H54 (cell line): ENCODE measurements at places on chromosomes 6 and 20.
A peak's percentile ranks its signal among the peaks of the same experiment; 100 is the strongest.

DNA sequence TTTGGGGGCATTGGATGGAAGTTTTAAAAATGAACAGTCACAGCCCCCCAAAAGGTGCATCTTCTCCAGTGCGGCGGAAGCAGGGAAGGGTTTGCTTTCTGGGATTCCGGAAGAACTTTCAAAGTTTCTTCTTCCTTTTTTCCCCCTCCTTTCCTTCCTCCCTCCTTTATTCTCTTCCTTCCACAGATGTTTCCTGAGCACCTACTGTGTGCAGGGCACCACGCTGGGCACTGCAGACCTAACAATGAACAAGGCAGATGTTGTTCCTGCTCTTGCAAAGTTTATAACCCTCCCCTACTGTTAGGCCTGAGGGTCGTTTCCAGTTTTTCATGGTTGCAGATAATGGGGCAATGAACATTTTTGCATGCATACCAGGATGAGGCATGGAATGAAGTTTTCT is 58.1 kb downstream of the CHMP4B start:
- no peak for DNase-seq

DNA sequence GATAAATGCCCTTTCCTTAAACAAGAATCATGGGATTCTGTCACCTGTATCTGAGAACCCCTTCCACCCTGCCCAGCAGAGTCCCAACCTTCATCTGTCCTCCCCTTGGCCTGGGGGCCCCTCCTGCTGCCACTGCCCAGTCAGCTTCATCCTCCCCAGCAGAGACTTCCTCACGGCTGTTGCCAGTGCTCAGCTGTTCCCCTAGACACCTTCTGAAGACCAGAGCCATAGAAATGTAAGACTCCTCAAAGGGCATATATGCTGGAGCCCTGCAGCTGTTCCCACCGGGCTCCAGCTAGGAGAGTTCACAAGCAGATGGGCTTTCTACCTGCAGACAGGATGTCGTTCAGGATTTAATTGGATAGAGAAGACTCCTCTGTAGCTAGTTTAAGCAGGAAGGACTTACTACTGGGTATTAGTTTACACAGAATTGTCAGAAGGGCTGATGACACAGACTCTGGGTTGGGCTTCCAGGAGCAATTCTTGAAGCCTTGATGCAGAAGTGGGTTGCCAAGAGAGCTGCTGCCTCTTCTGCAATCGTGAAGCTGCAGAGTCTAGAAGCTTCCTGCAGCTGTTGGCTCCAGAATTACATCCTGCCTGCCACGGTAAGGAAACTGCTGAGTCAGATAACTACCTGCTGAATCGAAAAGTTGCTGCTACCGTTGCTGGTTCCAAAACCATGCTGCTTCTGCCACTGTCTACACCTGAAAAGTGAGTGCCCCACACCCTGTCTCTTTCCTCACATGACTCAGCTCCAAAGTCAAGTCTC is 57.1 kb upstream of the MLN start:
- no peak for DNase-seq

GRCh38 chr20:31547017-31547675 is 32.9 kb downstream of the HM13 start:
- no peak for DNase-seq

GRCh38 chr20:50493881-50494253 is 16.3 kb upstream of the PTPN1 start:
- DNase-seq: no peak

GRCh38 chr6:136528477-136528876 is 21.7 kb downstream of the MAP7 start:
- no peak for DNase-seq

GRCh38 chr6:126152372-126152745 is 166.0 kb downstream of the TRMT11 start:
- DNase-seq: no peak

DNA sequence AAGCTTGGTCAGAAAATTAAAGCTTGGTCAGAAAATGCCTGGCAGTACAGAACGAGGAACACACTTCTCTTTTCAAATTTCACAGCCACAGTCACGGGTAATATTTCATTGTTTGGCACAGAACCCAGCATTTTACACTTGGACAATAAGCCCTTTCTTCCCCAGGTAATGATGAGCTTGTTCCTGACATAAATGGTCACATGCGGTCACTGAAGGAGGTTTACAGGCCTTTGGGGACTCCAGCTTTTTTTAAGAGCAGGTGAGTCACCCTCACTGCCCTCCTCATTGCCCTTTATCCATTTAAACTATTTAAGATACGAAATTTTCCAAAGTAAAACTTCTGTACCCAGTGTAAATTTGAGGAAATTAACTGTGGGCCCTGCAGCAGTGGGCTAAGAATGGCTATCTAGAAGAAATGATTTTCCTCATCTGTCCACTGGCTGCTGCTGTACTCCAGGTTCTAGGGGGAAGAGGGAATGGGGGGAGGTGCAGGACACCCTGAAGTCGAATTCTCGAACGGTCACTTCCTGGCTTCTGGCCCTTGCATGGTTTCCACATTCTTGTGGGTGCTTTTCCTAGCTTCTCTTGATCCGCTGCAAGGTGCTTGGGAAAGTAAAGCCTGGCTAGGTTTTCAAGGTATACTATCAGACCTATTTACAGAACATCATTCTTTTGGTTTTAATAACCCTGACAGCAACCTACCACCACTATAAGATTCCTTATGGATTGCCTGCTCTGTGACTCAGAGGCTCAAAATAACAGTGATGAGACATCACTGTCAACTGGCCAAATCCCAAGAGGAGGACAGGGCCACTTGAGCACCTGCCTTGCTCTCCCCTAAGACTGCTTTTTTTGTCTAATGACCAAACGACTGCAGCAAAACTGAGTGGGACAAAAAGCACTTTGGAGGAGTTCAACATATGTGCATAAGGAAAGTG is 75.8 kb downstream of the PREP start:
- DNase-seq: peak; percentile 40

DNA sequence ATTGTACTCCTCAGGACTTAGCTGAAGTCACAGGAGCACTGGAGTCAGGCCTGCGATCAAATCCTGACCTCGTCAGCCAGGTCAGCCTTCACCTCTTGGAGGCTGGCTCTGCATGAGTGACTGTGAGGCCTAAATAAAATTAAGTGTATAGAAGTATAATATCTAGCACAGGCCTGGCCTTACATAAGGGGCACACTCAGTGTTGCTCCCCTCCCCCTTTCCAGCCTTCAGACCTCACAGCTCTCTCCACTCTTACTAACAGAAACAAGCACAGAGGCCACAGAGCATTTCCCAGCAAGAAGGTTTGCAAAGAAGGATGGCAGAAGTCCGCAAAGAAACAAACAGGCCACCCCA is 84.8 kb downstream of the TRERF1 start:
- DNase-seq: no peak

DNA sequence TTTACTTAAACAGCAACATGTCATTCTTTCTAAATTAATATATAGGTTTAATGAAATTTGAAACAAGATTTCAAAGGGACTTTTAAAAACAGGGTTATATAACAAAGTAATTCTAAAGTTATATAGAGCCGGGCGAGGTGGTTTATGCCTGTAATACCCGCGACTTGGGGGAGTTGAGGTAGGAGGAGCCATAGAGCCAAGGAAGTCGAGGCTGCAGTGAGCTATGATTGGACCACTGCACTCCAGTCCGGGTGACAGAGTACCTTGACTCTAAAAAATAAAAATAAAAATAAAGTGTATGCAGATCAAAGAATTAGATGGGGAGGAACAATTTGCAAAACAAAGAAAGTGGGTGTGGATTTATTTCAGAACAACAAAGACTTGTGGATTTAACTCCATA is 151.1 kb upstream of the GLP1R start:
- DNase-seq: no peak

DNA sequence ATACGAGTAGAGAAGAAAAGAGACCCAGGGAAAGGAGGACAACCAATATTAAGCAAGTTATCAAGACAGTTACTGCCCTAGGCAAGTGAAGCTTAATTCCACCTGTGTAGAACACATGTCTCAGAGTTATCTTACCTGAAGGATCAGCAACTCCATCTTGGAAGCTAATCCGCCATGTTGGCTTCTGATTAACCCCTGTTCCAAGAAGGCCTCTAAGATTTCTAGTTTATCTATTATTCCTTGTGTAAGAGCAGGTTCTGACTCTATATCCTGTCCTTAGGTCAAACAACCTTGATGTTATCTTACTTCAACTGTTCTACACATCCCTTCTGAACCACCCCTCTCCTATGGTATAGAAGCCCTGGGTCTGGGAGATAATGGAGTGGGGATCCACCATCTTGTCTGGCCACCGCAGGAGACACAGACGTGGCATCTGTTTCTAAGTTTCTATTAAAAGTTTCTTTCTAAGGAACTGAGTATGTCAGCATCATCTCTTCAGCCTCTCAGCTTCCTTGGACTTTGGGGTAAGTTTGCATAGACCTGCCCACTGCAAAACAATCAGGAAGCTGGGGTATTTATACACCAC is 27.7 kb upstream of the PTPN1 start:
- DNase-seq: no peak

DNA sequence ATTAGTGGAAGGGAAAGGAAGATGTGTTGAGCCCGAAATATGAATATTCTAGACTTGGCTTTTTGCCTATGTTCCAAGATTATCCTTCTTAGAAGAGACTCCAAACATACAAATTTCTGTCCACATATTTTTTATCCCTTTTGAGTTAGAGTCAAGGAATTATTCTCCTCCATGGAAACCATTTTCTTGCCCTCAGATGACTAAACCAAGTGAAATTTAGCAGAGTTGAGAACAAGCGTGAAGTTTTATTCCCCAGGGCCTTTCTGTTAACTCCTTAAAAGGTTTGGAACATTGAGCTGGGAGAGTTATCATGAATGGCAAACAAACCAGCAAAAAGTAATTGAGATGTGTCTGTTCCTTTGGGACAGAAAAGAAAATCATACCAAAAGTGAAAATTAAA is 286.1 kb upstream of the PLCB4 start:
- no peak for DNase-seq

DNA sequence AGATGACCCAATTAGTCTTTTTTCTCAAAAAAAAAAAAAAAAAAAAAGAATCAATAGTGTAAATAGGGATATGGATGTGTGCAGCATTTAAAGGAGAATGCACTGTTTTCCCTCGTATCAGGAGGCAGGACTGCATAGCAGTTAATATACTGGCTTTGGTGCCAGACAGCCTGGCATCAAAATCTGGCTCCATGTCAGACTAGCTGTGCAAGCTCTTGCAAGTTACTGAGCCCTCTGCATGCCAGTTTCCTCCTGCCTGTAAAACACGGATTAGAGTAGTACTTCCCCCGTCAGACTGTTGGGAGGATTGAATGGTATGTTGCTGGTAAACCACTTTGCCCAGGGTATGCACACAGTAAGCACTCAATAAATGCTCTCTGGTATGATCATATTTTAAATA is 594.2 kb upstream of the CHD6 start:
- DNase-seq: no peak

DNA sequence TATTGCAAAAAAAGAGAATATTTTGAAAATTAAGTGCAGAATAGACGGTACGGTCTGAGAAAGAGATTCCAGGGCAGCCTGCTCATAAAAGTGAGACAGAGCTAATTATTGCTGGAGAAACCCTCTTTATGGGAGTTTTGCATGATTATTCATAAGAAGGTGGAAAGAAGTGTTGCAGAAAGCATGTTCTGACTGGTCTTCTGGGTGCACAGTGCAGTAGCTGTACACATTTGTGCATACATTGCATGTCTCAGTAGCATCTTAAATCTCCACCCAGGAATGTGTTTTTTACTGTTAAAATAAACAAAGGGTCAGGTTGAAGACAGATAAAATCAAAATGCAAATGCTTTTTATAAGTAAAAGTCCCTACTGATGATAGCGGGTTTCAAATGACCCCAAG is 1813.6 kb upstream of the DEFB115 start:
- DNase-seq: no peak

DNA sequence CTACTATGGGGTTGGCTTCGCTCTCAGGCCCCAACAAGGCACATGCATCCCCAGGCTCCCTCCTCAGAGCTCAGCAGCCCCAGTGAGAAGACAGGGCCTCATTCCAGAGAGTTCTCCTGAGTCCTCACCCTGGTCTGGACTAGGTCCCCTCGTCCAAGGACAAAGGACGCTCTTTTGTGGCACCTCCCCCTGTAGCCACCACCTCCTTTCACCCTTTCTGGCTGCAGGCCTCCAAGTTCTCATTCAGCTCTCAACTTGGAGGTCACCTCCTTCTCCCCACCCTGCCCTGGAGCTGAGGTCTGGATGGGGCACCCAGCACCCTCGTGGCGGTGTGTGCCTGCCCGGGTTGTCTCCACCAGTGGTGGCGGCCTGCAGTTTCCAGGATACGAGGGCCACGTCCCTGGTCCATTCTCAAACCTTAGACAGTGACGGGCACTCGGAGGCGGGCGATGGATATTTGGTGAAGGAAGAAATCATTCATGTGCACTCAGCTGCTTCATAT is 2.5 kb downstream of the UNC93A start:
- no peak for DNase-seq

GRCh38 chr6:26534681-26535465 is 3.3 kb upstream of the HMGN4 start:
- DNase-seq: no peak

DNA sequence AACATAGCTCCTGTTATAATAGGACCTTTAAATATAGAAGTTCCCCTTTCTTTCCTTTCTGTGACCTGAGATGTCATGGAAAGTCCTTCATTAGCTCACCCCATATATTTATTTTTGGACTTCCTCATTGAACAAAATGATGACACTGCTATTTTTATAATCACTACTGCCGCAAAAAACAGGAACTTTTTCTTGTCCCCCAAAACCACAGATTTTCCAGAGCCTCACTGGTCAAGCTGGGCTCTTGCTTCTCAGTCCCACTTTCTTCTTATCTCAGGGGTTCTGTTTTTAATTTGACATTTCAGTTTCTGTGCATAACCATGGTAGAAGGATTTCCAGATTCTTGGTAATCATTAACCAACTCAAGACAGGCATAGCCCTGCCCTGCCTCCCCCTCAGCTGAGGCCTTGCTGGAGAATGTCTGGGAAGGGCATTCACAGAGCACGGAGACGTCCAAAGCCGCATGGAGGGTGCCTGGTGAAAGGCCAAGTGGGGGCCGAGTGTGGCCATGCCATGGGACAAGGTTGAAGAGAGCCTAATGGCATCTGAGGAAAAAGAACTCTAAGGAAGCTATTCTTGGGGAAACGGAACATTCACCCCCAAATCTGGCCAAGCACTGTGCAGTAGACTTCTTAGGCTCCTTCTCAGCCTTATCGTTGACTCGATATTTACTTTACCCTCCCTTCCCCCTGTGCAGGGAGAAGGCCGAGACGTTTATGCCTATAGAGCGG is 73.7 kb downstream of the EDN1 start:
- no peak for DNase-seq

- no peak for DNase-seq
Observed at GRCh38 chr6:168119539-168119938, 40.5 kb upstream of the FRMD1 start.

GRCh38 chr6:136415351-136416007 is 125.8 kb upstream of the BCLAF1 start:
- DNase-seq: no peak

DNA sequence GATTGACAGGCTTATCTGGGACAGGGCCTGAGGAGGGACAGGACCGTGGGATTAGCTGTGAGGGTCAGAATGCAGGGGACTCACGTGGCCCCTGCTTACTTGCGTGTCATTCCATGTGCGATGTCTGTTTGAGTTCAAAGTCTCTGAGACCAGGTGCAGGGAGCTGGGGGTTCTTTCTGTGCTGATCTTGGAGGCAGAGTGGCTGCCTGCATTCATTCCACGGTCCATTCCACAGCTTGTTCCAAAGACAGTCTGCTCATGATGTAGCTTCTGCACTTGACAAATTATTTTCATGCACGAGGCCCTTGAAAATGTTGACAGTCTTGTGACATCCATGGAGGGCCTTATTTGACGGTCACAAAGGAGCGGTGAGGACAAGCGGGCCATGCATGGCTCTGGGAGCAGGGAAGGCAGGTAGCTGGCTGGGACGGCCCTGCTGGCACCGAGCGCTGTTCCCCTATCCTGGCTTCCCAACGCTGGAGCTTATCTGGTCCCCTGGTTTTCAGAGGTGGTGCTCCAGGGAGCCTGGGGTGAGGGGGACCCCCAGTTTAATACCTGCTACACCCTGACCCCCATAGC is 156.3 kb upstream of the RNF24 start:
- DNase-seq: no peak
